ENCODE measurements at places on chromosomes 2 and 18.
A peak's percentile ranks its signal among the peaks of the same experiment; 100 is the strongest.

DNA sequence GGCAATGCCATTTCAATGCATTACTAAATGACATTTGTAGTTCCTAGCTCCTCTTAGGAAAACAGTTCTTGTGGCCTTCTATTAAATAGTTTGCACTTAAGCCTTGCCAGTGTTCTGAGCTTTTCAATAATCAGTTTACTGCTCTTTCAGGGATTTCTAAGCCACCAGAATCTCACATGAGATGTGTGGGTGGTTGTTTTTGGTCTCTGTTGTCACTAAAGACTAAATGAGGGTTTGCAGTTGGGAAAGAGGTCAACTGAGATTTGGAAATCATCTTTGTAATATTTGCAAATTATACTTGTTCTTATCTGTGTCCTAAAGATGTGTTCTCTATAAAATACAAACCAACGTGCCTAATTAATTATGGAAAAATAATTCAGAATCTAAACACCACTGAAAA, 45.3 kb downstream of the HADHB start:
- peaks cover 48% of the 10 kb centered on the region for H3K36me3 ChIP-seq
- no peaks in the 10 kb centered on the region for H3K27me3 ChIP-seq

- H3K27me3 ChIP-seq = no peaks in the 10 kb centered on the region
- no peak overlapping the region for H3K27ac ChIP-seq
- H3K36me3 ChIP-seq = no peaks in the 10 kb centered on the region
Measured at GRCh38 chr2:56666777-56667176, 483.0 kb downstream of the CCDC85A start.

- H3K27me3 ChIP-seq = no peaks in the 10 kb centered on the region
- no peak overlapping the region for H3K27ac ChIP-seq
- H3K4me3 ChIP-seq = no peak overlapping the region
- DNase-seq = no peak
- H3K36me3 ChIP-seq = no peaks in the 10 kb centered on the region
Measured at GRCh38 chr2:71832388-71832787, 315.3 kb downstream of the CYP26B1 start.

GRCh38 chr2:201978986-201979385, 54.7 kb upstream of the FZD7 start:
- no peak overlapping the region for H3K4me3 ChIP-seq
- peaks cover 6% of the 10 kb centered on the region for H3K4me1 ChIP-seq
- no peak for DNase-seq
- no peaks in the 10 kb centered on the region for H3K27me3 ChIP-seq
- no peaks in the 10 kb centered on the region for H3K36me3 ChIP-seq

- H3K36me3 ChIP-seq = no peaks in the 10 kb centered on the region
- no peaks in the 10 kb centered on the region for H3K4me1 ChIP-seq
- DNase-seq = no peak
- H3K4me3 ChIP-seq = no peak overlapping the region
Measured at GRCh38 chr2:101190747-101191516, 39.8 kb upstream of the TBC1D8 start.

DNA sequence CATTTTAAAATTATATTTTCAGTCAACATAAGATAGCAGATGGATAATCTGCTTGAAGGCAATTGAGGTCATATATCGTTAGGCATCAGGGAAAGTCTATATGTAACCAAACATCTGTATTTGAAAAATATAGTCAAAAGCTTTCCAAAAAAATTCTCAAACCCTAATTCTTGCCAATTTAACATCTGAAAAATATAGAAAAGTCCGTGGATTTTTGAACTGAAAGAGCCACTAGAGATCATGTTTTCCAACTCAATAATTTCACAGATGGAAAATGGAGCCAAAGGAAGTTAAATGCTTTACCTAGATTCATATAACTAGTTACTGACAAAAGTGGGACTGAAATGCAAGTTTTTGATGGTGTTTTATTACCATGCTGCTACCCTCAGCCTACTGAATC, 185.1 kb upstream of the ZNF804A start:
- no peaks in the 10 kb centered on the region for H3K4me1 ChIP-seq
- no peaks in the 10 kb centered on the region for H3K36me3 ChIP-seq
- no peak overlapping the region for H3K27ac ChIP-seq
- no peak for DNase-seq
- no peak overlapping the region for H3K4me3 ChIP-seq

DNA sequence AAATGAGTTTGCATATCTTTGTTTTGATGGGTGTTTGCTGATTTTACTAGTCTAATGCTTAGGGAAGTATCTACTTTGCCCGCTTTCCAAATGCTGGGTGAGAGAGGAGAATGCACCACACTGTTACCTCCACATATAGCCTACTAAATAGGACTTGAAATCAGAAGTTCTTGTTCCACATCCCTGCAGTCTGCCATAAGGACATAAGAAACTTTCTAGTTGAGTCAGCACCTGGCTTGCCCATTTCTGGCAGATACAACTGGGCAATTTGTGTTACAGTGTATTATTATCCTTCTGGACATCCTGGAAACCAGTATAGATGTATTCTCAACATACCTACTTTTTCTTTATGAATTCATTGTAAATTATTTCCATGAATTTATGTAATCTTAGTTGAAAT, 29.5 kb downstream of the ANXA4 start:
- no peaks in the 10 kb centered on the region for H3K36me3 ChIP-seq
- H3K4me1 ChIP-seq = peaks cover 74% of the 10 kb centered on the region
- H3K27ac ChIP-seq = no peak overlapping the region

DNA sequence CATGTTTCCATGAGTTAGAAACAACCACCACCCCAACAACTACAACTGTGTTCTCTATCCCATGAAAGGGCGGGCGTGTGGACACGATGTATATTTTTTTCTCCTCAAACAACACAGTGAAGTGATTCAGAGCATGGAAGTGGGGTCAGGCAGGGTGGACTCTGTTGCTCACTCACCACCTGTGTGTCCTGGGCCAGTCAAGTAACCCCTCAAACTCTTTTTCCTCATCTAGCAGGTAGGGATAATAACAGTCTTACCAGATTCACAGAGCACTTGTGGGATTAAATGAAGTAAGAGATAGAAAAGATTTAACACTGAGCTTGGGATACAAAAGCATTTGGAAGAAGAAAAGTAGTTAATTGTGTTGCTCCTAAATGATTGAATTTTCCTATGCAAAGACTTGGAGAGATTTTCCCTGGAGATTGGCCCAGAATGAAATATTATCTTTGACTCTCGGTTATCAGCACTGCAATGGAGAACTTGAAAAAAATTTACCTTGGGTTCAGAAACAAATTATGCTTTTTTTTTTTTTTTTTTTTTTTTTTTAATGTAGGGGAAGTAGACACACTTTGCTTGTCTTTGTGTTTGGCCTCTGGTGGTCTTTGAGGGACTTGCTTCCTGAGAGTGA, 161.9 kb upstream of the EPAS1 start:
- no peak overlapping the region for H3K4me3 ChIP-seq
- peak overlapping the region; percentile 64 for H3K27ac ChIP-seq
- DNase-seq = no peak
- peaks cover 31% of the 10 kb centered on the region for H3K4me1 ChIP-seq
- no peaks in the 10 kb centered on the region for H3K27me3 ChIP-seq
- no peaks in the 10 kb centered on the region for H3K36me3 ChIP-seq

DNA sequence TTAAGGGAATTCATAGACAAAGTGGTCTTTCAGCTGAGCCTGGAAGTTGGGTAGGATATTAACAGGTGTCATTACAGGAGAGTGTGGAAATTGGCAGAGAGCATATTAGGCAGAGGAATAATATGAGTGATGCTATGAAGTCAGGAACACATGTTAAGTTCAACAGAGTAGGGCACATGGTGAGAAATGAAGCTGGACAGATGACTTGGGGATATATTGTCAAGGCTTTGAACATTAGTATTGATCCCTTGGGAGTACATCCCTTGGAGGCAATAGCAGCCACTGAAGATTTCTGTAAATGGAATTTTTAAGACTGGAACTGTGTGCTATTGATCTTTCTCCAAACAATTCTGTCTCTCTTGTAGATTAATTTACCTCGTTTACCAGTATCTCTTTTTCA, 170.7 kb downstream of the SCG2 start:
- no peak for DNase-seq
- H3K36me3 ChIP-seq = no peaks in the 10 kb centered on the region
- no peak overlapping the region for H3K4me3 ChIP-seq
- no peak overlapping the region for H3K27ac ChIP-seq
- no peaks in the 10 kb centered on the region for H3K27me3 ChIP-seq

- DNase-seq = no peak
- H3K27ac ChIP-seq = no peak overlapping the region
- H3K36me3 ChIP-seq = no peaks in the 10 kb centered on the region
- H3K27me3 ChIP-seq = no peaks in the 10 kb centered on the region
Measured at GRCh38 chr2:29662861-29663260, 258.5 kb downstream of the ALK start.

- H3K27ac ChIP-seq = no peak overlapping the region
- no peaks in the 10 kb centered on the region for H3K4me1 ChIP-seq
- no peaks in the 10 kb centered on the region for H3K27me3 ChIP-seq
- no peak for DNase-seq
Measured at GRCh38 chr2:223099561-223099960, 47.6 kb downstream of the KCNE4 start.

- H3K4me3 ChIP-seq = no peak overlapping the region
- DNase-seq = no peak
- H3K27me3 ChIP-seq = no peaks in the 10 kb centered on the region
- no peaks in the 10 kb centered on the region for H3K36me3 ChIP-seq
Measured at GRCh38 chr2:186690786-186691185, 3.1 kb upstream of the FAM171B start.

Measured in tibial nerve (tissue), 4 donors.